ENCODE measurements at places on chromosomes 6 and 20.

DNA sequence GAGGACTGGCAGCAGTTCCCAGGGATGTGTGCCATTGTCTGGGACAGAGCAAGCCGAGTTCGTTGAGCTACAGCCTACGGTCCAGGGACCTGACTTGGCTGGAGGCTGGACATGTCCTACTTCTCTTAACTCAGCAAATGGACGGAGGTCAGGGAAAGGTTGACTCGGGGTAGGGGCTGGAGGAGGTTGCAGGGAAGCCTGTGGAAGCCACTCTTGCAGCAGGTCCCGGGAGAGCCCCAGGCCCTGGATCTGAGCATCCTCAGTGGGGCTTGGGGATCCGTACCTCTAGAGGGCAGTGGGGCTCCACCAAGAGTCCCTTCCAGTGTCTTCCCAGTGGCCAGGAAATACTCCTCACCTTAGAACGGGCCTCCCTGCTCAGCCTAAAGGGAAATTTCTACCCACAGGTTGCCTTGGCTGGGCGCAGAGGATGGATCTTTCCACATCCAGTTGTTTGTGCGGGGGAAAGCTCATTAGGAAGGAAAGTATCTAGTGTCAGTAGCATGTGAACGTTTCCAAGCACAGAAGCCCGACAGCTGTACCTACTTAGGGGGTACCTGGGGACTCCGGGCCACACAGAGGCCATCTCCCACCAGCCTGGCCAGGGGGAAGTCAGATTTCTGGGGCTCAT lies 170.2 kb downstream of the NFATC2 start:
- no peak for DNase-seq

GRCh38 chr6:86537292-86537861 lies 400.0 kb upstream of the HTR1E start:
- no peak for DNase-seq

DNA sequence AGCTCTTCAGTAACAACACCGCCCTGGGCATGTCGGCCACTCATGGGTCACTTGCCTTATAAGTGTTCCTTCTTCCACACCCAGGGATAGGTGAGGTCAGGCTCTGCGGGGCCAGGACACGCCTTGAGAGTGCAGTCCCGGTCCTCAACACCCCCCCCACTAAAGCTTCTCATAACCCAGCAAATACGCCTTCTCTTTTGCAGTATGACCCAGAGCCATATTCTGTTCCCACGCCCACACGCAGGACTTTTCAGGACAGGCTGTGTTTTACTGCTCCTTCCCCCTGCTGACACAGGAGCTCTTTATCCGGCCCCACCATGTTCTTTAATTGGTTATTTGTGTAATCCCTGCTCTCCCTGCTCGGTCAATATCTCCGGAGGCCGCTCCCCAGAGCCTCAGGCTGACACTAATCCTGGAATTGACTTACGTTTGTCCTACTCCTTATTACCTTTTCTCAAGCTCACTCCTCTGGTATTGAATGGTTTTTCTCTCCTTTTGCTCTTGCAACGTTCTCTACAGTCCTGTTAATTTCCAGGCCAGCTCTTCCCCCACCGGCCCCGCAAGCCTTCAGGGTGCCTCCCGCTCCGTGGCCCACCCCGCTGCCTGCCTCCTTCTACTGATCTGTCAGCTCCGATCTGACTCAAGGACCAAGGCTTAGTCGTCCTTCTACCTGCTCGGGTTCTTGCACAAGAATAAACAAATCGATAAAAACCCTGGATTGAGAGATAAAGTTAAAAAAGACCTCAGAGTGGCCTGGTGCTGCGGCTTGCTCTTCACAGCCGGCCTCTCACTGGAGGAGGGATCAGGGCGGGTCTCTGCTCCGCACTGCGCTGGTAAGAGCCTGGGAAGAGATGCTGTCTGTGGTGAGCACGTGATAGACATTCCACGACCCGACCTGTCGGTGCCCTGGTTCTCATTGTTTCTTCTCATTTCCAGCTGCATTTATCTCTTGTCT lies 357.5 kb downstream of the ZFAND3 start:
- no peak for DNase-seq

DNA sequence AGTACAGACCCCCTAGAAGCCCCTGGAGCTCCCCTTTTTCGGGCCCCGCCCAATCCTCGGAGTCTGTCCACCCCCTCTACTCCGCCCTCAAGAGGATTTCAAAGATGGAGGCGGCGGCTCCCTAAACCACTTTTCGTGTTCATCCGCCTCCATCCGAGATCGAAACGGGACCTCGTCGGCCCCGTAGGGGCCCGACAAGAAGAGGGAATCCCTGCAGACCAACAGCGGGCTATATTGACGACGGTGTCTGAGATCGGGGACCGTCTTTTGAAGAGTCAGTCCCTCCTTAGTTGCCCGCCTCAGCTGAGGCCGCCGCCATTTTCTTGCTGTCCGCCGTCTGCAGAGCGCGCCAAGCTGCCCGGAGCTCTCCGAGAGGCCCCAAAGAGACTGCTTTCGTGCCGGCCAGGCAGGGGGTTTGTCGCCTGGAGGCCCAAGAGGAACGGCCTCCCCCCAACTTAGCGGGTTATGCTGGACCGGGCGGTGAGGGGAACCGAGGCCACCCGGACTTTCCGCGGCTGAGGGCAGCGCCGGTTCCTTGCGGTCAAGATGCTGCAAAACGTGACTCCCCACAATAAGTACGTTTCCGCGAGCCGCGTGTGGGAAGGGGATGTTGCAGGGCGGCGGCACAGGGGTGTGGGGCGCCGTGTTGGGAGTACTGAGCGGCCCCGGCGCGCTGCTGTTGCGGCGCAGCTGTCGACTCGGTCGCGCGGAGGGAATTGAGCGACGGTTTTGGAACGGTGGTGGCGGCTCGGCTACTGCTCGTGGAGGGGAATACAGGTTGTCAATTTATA lies 4.2 kb downstream of the BRD2 start:
- no peak for DNase-seq

DNA sequence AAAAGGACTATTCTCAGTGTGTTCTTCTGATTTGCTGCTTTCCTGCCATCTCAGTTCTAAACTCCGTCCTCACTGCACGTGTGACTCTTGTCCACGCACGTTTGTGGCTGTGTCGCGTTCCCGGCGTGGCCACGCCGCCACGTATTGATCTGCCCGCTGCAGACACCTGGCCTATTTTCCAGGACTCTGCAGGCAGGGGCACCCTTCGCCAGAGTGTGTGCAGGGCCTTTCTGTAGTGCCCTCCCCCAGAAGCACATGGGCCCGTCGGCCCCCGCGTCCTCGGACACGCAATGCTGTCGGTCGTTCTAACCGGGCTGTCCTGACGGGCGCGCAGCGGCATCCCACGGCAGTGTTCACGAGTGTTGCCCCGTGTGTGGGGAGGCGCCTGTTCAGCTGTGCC lies 87.6 kb downstream of the YTHDF1 start:
- DNase-seq, result no peak

DNA sequence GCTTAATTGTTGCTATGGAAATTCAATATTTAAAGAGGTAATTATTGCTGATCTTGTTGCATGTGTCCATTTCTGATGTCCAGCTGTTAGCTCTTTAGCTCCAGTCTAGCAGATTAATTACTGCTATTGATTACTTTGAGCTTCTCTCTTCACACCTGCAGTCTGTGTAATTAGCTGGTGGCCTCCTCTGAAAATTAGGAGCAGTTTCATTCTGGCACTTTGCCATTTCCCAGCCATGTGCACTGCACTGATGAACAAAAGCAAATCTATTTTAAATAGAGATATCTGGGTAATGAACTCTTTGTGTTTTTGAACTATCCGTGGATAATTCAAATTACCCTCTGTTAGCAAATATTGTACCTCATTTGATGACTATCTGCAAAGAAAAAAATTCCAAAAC lies 275.9 kb downstream of the RNF144B start:
- DNase-seq, result no peak

- no peak for DNase-seq
These were observed 49.5 kb downstream of the CEBPB start for GRCh38 chr20:50240092-50240491.

GRCh38 chr20:44959638-44960102 lies 527 bp downstream of the TOMM34 start:
- no peak for DNase-seq

- no peak for DNase-seq
These were observed 32.4 kb downstream of the OR2B2 start for GRCh38 chr6:27879837-27880236.

DNA sequence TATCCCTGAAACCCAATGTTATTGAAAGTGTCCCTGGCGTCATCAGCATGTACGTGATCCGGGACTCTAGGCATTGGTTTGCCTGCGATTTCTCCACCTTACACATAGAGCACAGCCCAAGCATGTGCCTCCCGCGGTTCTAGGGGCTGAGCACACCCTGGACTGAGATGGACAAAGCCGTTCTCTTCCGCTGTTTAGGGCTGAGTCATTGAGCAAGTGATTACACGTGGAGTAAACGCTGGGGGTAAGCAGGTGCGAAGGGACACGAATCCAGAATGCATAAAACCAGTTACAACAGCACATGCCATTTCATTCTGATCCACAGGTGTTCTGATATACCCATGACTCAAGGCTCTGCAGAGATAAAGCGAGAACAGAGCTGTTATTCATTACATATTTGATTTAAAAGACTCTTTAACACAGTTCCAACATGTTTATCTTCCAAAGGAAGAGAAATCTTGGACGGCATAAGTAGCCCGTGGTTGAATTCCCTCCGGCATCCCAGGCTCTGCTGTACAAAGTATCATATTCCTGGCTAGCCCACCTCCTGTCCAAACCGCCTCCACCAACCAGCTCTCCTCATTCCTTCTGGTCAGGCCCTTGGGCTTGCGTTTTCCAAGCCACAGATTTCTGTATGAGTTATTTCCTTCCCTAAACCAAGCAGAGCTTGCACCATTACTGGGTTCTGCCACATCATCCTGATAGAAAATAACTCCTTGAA lies 36.1 kb upstream of the THBS2 start:
- DNase-seq, result no peak

DNA sequence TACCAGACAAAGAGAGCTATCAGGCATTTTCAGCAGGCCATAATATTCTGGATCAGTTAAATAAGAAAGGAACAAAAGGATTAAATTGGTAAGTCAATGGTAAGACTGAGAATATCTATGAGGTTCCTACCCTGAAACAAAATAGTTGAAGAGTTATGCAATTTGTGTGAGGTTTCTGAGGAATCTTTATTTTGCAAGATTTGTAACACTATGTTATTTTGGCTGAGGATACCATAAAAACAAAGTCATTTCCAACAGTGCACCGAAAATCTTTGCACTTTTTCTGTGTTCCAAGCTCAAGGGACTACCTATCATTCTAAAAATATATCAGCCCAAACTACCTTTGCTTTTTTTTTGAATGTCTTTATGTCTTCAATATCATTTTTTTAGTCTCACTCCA lies 383.3 kb upstream of the CITED2 start:
- no peak for DNase-seq

DNA sequence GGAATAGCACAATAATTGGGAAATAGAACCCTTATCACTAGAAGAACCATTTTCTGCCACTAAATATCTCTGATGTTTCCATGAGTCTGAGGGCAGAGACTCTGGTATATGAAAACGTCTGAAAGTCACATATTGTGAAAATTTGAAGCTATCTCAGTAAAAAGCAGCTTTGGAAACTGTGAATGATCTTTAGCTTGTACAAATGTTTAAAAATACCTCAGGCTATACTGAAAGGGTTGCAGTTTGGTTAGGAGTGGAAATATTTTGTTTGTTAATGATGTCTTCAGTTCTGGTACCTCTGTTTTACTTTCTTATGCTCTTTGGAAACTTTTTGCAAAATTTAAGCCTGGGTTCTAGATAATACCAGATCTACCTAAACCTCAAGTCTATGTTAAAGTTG lies 135.0 kb downstream of the SLC16A10 start:
- no peak for DNase-seq

DNA sequence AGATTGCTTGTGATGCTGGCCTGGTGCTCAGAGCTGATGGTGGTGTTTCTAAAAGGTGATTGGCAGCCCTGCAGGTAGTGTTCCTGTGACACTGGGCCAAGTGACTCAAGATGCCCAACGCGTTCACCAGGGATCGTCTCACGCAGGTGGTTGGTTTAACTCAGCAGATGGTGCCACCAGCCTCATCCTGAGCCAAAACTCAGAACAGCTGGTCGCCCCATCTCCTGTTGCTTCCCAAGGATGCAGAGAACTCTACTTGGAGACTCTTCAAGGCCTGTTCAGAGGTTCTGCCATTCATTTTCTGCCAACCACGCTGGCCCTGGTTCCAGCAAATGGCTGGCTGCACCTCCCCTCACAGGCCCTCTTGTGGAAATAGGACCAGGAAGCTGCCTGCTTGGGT lies 394.4 kb downstream of the CDH26 start:
- no peak for DNase-seq

GRCh38 chr6:91149956-91150705 lies 563.3 kb upstream of the MAP3K7 start:
- no peak for DNase-seq

DNA sequence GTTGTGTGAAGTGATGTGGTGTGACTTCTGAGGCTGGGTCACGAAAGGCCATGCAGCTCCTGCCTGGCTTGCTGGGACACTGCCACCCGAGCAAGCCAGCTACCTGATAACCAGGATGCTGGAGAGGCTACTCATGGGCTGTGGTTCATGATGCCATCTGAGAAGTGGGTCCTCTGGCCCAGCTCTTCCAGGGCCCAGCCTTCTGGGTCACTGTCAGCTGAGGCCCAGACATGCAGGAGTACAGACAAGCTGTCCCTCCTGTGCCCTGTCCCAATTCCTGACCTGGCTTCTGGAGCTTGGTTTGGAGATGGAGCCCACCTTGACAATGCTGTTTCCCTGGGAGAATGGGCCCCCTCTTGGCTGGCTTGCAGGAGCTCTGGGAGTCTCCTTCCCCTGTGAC lies 87.0 kb downstream of the DHX35 start:
- no peak for DNase-seq

DNA sequence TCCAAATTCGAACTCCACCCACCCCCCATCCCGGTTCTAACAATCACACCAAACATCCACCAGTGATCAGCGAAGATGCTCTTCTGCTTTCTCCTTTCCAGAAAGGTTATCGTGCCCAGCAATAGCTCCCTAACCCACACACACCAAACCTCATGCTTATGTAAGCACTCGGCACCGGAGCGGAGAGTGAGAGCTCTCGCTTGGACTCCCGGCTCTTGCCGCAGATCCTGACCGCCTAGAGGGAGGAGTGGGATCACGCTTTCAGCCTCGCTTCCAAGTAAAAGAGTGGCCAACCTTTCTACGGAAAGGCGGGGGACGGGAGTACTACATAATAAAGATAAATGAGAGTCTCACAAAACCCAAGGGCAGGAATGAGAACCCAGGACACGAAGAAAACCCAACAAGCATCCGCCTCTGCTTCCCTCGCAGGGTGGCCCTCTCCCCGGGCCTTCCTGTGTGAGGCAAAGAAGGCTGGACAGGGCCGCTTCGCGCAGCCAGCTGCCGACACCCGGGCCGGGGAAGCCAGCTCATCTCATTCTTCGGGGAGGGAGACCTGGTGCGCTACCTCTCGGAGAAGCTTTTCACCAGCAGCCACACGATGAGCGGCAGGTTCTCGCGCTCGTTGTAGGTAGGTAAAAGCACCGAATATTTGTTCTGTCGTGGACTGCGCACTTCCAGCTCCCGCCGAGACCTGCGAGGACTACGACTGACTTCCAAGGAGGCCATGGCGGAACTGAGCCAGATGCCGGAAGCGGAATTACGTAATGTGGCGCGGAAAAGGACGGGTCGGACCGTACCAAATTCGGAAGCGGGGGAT lies at the start of gene DPM1:
Gene DPM1 (minus strand): TSS at position 735 of the 817 bp plus-strand sequence. CDS start 9 bp downstream, at position 726.
- peak; percentile 97 for DNase-seq

Measured in bone marrow (tissue), 2 donors.